ENCODE measurements at places on chromosomes 2 and 18.

- DNase-seq = no peak
Measured at GRCh38 chr2:68741805-68742306, 7.2 kb downstream of the ARHGAP25 start.

DNA sequence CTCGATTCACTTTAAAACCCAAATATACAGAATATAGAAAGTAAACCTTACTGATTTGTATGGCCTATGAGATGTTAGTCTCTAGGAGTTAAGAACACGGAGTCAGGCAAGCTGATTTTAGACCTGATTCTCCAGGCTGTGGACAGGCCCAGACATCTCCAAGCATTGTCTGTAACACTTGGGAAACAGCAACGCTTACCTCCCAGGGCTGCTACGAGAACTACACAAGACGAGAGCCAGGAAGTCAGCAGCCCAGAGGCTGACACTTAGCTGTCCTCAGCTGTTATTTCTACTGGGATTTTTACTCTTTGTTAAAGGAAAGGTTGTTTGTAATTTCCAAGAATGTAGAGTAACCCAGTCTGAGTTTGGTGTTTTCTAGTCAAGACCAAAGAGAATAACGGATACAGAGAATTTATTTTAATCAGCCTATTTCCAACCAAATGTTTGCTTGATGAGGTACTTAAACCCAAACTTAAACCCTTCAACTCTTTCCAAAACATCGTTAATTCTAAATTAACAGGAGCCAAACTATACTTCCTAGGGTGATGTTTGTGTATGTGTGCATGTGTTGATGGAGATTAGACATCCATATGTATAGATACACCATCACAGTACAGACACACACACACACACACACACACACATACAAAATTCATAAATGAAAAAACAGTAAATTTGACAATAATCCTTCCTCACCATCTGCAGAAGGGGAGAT lies 123.4 kb downstream of the LAMA1 start:
- no peak for DNase-seq

DNA sequence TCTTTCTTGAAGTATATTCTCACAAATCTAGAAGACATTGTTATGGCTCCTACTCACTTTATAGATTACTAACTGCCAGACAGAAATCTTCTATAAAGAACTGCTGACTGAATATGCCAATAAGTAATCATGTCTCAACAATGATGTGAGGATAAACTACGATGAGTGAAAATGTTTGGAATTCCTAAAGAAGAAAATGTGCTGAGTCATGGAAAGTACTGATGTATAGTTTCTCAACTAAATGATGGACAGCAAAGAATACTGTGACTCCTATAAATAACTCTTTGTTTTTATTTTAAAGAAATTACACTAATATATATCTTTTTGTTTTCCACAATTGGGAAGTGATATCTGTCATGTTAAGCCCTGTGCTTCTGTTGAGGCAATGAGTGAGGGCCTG lies 232.9 kb downstream of the LNPK start:
- no peak for DNase-seq

DNA sequence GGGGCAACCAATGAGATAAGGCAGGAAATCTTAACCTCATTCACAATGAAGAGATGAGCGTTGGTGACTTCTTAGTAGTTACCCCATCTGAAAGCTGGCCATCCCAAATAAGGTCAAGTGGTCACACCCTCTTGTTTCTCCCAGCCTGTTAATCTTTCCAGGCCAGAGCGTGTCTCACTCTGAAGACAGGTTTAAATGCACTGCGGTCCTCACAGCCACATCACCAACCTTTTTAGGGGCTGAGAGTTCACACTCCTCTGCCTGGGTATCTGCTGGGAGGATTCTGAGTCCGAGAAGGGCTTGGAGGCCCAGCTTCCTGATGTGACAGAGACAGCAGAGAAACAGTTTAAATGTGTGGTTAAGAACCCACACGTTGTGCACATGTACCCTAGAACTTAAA lies 13.3 kb upstream of the CNGA3 start:
- no peak for DNase-seq

DNA sequence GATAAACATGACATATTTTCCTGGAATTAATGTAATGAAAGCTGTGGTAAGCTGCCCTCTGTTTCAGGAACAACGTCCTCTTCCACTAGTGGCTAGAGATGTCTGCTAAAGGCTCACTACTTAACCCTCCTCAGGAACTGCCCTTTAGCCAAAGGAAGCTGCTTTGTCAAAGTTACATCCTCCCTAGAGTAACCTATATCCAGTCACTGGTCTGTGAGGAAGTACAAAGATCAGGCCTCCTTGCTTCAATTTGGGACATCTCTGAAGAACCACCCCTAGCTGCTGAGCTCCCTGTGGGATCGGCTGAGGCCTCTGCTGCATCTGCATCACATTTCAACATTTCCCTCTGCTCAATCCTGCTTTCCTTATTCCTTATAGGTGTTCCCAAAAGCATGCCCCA lies 107.8 kb downstream of the PRELID3A start:
- DNase-seq = no peak

GRCh38 chr2:203820969-203821368 lies 46.6 kb upstream of the CTLA4 start:
- no peak for DNase-seq

DNA sequence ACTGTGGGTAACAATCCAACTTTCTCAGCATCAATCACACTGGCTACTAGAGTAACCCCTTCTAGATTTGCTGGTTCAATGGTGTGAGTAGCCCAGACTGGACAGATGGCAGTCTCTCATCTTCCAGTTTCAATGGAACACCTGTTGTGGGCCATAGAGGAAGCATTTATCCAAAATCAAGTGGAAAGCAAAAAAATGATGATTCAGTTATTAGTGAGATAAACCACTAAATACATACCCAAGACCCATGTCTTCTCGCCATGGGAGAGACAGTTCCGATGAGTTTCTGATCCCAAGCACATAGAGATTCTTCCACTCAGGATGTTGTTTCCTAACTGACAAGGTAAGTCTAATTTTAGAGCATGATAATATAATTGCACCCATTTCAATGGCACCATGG lies 194.0 kb downstream of the IRS1 start:
- DNase-seq = no peak
